Hematopoietic multipotent progenitor cell (in vitro differentiated cells): ENCODE measurements at places on chromosomes 2 and 18. TPM values are rescaled to one million over a fixed set of nuclear protein-coding genes. Genes with fewer than 3 reads are reported as not detected.

ALPG gene
- under 0.01 TPM for total RNA-seq

EGR4 gene
- total RNA-seq = 0.54 TPM

CTIF gene
- total RNA-seq = 8.6 TPM

CYTIP gene
- total RNA-seq = 45.5 TPM

DLGAP1 gene
- total RNA-seq = 0.27 TPM

TTR gene
- under 0.01 TPM for total RNA-seq

- no peak for DNase-seq
Observed at GRCh38 chr2:26189751-26190150, 16.9 kb downstream of the GAREM2 start.

DNA sequence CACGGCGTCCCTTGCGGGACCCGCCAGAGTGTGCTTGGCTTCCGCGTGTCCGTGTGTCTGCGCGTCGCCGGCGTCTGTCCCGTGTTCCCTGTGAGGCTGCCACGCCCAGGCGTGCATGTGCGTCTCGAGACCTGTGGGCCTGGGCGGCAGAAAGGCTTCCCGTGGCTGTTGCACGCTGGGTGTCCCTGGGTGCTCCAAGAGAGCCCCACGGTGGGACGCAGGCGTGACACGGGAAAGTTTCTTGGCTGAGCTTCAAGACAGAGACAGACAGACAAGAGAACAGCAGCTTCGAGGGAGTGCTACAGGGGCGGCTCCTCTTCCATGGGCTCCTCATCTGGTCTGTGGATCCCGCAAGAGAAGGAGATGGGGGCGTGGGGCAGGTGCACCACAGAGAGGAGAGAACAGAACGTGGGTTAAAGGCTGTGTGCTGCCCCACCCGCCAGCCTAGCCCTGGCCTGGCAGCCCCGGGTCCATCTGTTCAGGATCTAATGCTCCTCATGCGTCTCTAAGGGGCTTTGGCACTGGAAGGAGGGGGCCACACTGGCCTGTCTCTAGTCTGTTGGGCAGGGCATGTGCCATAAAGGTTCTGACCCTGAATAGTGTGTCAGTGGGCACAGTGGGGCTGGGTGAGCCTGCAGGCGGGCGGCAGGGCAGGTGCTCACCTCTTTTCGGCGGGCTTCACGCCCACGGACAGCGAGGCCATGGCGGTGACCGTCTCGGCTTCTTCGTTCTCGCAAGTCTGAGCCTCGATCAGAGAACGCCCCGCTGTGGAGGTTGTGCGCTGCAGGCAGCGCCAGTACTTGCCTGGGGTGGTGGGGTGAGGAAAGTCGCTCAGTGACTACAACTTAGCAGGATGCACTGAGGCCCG, 205.1 kb downstream of the TWIST2 start:
- no peak for DNase-seq

DNA sequence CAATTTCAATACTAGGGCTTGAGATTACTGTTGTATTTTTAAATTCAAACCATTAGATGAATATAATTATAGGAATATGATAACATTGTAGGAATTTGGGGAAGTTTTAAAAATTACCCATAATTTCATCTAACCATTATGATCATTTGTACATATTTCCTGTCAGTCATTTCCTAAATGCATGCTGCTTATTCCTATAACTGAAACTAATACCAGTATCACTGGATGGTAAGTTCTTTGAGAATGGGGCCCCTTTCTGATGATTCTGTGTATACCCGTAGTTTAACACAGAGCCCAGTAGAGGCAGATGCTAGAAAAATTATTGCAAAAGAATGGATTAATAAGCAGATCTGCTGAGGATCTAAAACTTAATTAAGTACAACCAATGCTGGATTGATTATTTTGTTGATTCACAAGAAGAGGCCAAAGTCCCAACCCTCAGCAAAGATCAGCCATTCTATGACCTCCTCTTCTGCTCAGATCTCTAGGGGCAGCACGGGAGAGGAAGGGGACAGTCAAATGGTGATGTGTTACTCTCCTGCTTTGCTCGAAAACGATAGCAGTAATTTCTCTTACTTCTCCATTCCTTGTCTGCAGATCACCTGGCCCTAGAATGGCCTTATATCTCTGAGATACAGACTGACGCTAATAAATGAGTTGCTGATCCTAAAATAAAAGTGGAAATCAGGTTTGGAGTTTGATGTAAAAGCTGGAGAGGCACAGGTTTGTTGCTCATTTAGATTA, 69.5 kb upstream of the PELI1 start:
- no peak for DNase-seq

GRCh38 chr2:168517816-168518215, 61.7 kb downstream of the CERS6 start:
- no peak for DNase-seq

- DNase-seq = no peak
Observed at GRCh38 chr2:100742277-100743254, 77.4 kb upstream of the NPAS2 start.

DNA sequence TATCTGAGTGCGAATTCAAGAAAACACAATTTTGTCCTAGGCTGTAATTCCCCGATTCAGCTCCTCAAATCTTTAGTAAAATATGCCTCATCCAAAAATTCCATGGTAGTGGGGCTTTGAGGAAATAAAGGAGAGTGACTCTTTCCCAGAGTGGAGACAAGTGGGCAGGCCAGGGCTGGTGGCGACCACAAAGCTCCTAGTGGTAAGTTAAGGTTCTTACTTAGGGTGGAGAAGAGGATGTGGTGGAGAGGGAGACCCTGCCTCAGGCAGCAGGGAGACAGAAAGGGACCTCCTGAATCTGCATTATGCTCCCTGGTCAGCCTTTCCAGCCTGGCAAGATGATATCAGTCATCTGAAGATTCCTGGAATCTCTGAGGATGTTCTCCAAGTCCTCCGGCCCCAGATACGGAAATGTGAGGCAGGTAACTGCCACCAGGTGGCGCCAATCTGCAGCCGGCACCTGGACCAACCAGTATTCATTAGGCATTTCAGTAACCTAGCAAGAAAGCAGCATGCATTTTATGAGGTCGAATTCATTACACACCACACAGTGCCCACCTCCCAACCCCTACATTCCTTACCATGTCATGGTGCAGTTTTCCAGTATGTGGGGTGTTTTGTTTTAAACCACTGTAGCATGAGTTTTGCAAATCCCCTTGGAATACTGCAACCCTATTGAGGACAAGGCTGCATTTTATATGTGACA, 106.4 kb downstream of the POLE4 start:
- peak; percentile 47 for DNase-seq

GRCh38 chr2:119126650-119127049, 31.9 kb downstream of the C1QL2 start:
- DNase-seq = no peak

- peak; percentile 78 for DNase-seq
Observed at GRCh38 chr2:8534729-8535468, 147.0 kb upstream of the ID2 start.

DNA sequence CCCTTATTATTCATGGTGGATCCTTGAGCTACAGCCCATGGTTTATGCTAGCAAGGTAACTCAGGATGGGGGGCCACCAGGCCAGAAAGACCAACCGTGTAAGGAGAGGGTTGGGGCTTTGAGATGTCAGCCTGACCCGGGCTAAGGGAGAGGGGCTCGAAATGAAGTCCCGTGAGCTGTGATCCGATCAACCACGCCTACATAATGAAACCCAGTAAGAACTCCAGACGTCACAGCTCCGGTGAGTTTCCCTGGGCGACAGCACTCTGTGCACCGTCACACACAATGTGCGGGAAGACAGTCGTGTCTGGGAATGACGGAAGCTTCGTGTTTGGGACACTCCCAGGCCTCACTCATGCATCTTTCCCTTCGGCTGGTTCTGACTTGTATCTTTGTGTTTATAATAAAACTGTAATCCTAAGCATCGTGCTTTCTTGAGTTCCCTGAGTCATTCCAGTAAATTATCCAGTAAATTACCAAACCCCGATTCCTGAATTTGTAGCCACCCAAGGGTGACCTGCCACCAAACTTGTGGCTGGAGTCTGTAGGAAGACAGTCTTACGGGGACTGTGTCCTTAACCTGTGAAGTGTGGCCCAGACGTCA, 44.2 kb downstream of the CYP27C1 start:
- DNase-seq = no peak

DNA sequence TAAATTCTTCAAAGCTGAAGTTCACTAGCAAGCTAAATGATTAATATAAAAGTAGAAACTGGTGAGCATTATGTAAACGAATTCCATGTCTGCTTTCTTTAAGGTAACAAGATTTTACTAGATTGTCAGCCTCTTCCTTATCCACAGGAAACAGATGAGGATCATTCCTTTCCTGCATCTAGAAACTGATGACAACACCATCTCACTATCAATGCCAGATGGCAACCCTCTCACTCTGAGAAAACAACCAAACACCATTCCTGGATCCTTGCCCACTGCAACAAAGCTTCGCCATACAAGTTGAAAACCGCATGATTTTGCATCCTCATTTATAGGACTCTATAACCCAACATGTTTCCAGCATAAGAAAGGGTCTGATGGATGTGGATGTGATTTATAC, 122.9 kb downstream of the ZNF521 start:
- no peak for DNase-seq

GRCh38 chr18:26943906-26944305, 78.4 kb upstream of the AQP4 start:
- DNase-seq = no peak

DNA sequence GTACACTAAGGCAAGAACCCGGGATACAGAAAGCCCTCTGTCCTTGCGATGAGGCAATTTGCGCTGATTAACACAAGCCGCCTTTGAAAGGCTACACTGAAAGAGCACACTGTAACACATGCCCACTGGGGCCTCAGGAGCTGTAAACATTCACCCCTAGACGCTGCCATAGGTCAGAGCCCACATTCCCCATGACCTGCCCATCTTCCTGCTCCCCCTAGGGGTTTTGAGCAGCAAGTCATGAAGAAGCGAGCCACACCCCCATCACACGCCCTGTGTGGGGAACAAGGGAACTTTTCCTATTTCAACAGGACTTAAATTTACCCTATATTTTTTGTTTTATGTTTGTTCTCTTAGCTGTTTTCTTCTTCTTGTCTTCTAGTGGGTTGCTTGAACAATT, 47.8 kb upstream of the SLC4A10 start:
- DNase-seq = no peak

- no peak for DNase-seq
Observed at GRCh38 chr2:111054791-111055691, 65.7 kb upstream of the BCL2L11 start.

- no peak for DNase-seq
Observed at GRCh38 chr2:224836263-224836662, 120.1 kb upstream of the CCDC195 start.

GRCh38 chr18:44556296-44556695, 124.4 kb upstream of the SETBP1 start:
- no peak for DNase-seq

GRCh38 chr2:142673836-142674235, 203.6 kb upstream of the KYNU start:
- DNase-seq = no peak

GRCh38 chr2:3403587-3404334, 24.3 kb downstream of the TRAPPC12 start:
- DNase-seq = no peak

- DNase-seq = no peak
Observed at GRCh38 chr2:1011006-1011405, 60.4 kb downstream of the SNTG2 start.

- DNase-seq = no peak
Observed at GRCh38 chr2:163528640-163529217, 207.1 kb downstream of the FIGN start.

DNA sequence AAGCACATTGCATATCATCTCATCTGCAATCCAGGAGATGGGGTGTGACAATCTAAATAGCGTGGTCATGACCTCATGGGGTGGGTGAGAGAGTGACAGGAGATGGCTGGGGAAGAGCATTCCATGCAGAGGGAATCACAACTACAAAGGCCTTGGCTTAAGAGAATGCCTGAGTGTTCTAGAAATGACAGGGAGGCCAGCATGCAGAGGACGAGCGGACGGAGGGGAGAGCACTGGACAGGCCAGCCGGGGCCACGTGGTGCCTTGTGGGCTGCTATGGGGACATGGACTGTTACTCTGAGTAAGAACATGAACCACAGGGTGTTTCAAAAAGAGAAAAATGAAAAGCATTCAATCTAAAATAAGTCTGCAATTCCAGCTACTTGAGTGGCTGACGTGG, 117.9 kb upstream of the ODC1 start:
- no peak for DNase-seq
